Liver (tissue), 10 donors: ENCODE measurements at places on chromosomes 12 and 14. TPM values are rescaled to one million over a fixed set of nuclear protein-coding genes. Genes with fewer than 3 reads are reported as not detected.
A peak's percentile ranks its signal among the peaks of the same experiment; 100 is the strongest.

- H3K4me3 ChIP-seq: no peak overlapping the region
- no peak overlapping the region for H3K27ac ChIP-seq
- H3K36me3 ChIP-seq: no peaks in the 10 kb centered on the region
Observed at GRCh38 chr14:92696366-92696765, 52.1 kb downstream of the LGMN start.

DNA sequence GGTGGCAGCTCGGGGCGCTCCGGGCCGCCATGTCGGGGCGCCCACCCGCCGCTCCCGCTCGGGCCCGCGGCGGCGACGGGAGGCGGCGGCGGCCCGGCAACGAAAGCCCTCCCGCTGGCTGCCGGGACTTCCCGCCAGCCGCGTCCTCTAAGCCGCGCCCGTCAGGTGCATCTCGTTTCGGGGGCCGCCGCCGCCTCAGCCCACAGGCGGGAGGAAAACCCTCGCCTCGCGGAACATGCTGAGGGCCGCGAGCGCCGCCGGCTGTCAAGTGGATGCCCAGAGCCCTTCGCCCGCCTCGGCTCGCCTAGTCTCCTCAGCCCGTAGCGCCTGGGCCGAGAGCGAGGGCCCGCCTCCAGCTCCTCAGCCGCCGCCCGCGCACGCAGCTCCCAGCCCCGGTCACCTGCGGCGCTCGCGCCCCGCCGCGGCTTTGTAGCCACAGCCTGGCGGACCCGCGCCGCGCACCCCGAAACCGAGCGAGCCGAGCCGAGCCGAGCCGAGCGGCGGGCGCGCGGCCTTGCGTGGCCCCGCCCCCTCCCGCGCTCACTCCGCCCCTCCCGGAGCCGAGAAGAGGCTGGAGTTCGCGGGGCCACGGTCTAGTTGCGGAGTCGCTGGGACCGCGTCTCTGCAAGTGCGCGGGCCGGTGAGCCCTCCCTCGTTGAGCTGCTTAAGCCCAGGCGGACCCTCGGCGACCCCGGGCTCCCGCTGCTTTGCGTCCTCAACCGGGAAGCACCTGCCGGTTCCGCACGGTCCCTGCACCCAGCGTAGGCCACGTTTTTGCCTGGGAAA is at the start of gene EML5:
Gene EML5 (minus strand): TSS at position 481 of the 786 bp plus-strand sequence. CDS start 450 bp downstream, at position 31.
- H3K4me1 ChIP-seq: peaks cover 7% of the 10 kb centered on the region
- peak within 1 kb of the TSS; percentile 65 for H3K4me3 ChIP-seq
- no peaks in the 10 kb centered on the region for H3K27me3 ChIP-seq
- H3K27ac ChIP-seq: no peak within 1 kb of the TSS

GRCh38 chr14:38705220-38705619 is 397.8 kb downstream of the SEC23A start:
- DNase-seq: no peak
- H3K27me3 ChIP-seq: no peaks in the 10 kb centered on the region
- no peak overlapping the region for H3K27ac ChIP-seq
- H3K36me3 ChIP-seq: no peaks in the 10 kb centered on the region
- H3K4me1 ChIP-seq: no peaks in the 10 kb centered on the region

GRCh38 chr14:97036086-97036852 is 239.1 kb downstream of the VRK1 start:
- no peaks in the 10 kb centered on the region for H3K36me3 ChIP-seq
- no peak for DNase-seq
- H3K4me1 ChIP-seq: no peaks in the 10 kb centered on the region
- peaks cover 5% of the 10 kb centered on the region for H3K27me3 ChIP-seq

GRCh38 chr14:66701813-66702212 is 193.9 kb downstream of the GPHN start:
- no peak overlapping the region for H3K4me3 ChIP-seq
- H3K27ac ChIP-seq: no peak overlapping the region
- no peaks in the 10 kb centered on the region for H3K27me3 ChIP-seq
- H3K36me3 ChIP-seq: peaks cover 2% of the 10 kb centered on the region
- no peaks in the 10 kb centered on the region for H3K4me1 ChIP-seq

GRCh38 chr14:77268989-77269600 is 1.9 kb downstream of the NGB start:
- no peaks in the 10 kb centered on the region for H3K36me3 ChIP-seq
- no peak for DNase-seq
- H3K27me3 ChIP-seq: peaks cover 10% of the 10 kb centered on the region
- no peak overlapping the region for H3K27ac ChIP-seq
- H3K4me1 ChIP-seq: no peaks in the 10 kb centered on the region

GRCh38 chr12:12872139-12872933 is 19.0 kb upstream of the GPRC5A start:
- no peaks in the 10 kb centered on the region for H3K36me3 ChIP-seq
- no peak for DNase-seq
- H3K27me3 ChIP-seq: no peaks in the 10 kb centered on the region
- H3K4me3 ChIP-seq: no peak overlapping the region

- H3K36me3 ChIP-seq: no peaks in the 10 kb centered on the region
- no peak overlapping the region for H3K27ac ChIP-seq
- H3K27me3 ChIP-seq: no peaks in the 10 kb centered on the region
- no peak for DNase-seq
- H3K4me1 ChIP-seq: peaks cover 35% of the 10 kb centered on the region
Observed at GRCh38 chr14:105328678-105329390, 14.3 kb downstream of the PACS2 start.

DNA sequence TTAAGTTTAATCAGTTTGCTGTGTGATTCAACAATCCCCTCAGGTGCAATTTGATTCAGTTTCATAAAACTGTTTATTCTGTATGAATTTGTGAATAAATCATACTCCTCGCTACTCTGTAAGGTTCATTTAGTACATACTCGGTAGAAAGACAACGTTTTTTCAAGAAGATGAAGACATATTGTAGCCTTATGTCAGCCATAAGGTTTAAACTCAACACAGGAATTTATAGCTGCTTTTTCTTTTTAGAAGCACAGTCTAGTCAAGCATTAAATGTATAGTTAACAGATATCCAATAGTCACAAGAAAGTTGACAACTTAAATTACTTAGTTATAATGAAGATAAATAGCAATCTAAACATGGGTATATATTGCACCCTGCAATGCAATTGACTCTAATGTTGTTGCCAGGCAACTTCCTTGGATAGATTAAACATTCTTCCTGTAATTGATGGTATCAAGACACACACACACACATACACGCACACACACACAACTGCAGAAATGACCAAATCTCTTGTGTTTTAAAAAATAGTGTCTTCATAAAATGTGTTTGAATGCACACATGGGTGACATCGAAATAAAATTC is 151.5 kb upstream of the MGAT4C start:
- H3K27me3 ChIP-seq: no peaks in the 10 kb centered on the region
- no peak overlapping the region for H3K4me3 ChIP-seq
- no peak for DNase-seq
- H3K36me3 ChIP-seq: no peaks in the 10 kb centered on the region
- H3K27ac ChIP-seq: no peak overlapping the region

DNA sequence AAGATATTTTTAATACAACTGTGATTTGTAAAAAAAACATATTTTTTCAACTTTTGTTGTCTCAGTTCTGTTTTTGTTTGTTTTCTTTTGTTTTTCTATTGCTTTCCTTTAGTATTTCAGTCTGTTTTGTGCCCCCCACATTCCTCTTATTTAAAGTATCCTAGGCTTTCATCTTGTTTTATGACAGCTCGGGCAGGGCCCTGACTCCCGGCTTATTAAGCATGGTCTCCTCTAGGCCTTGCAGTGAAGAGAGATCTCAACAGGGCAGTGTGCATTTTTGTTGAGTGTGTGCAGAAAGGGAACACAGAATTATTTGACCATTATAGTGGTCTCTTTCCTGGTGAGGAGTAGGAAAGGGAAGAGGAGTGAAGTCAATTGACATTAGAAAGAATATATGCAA is 110.2 kb upstream of the SLC38A4 start:
- no peak overlapping the region for H3K27ac ChIP-seq
- H3K36me3 ChIP-seq: no peaks in the 10 kb centered on the region
- H3K4me3 ChIP-seq: no peak overlapping the region
- DNase-seq: no peak
- peaks cover 17% of the 10 kb centered on the region for H3K4me1 ChIP-seq

Gene SLC7A8
- polyA plus RNA-seq: 2.6 TPM

Gene SLC35F4
- polyA plus RNA-seq: not detected

Gene SSTR1
- 2.1 TPM for polyA plus RNA-seq

Gene OR11H6
- polyA plus RNA-seq: not detected

Gene PPP2R5C
- 33.5 TPM for polyA plus RNA-seq

Gene TUBA1B
- 125 TPM for polyA plus RNA-seq
